ENCODE measurements at places on chromosomes 7 and 10.

GRCh38 chr10:14056610-14057332 is 274.0 kb downstream of the FRMD4A start:
- DNase-seq: no peak

GRCh38 chr7:50405221-50405620 is 44.9 kb downstream of the FIGNL1 start:
- no peak for DNase-seq

- DNase-seq: peak; percentile 8
These were observed 1246.6 kb upstream of the LRRN3 start for GRCh38 chr7:109844362-109844761.

DNA sequence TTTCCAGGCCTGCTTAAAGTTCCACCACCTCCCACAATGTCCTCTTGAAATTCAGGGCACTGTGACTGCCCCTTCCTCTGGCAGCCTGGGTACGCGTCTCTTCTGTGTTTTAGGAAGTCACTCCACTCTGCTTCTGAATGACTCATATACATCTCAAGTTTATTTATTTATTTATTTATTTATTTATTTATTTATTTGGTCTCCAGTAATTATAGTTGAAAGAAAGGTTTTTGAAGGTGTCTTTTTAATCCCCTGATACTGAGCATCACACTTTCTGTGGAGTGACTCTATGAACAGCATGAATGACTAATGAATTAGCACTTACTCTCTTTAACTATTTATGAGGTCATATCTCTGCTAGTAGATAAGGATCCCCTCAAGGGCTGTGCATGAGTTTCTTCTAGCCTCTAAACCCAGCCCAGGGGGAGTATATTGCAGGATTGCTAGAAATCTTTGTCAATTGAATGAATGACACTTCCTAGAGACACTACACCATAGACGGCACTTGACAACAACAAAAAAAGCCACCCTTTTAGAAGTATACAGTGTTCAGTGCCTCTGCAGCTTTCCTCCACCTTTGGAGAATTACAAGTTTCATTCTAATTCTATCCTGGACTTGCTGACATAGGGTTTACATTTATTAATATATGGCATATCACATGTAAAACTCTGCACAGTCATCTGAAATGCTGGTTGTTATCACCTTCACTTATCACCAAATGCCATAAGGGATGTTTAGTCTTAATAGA is 2.1 kb downstream of the MACC1 start:
- no peak for DNase-seq

- DNase-seq: no peak
These were observed 92.8 kb downstream of the MCU start for GRCh38 chr10:72784551-72785351.

GRCh38 chr10:54550016-54550415 is 251.0 kb downstream of the PCDH15 start:
- DNase-seq: no peak

DNA sequence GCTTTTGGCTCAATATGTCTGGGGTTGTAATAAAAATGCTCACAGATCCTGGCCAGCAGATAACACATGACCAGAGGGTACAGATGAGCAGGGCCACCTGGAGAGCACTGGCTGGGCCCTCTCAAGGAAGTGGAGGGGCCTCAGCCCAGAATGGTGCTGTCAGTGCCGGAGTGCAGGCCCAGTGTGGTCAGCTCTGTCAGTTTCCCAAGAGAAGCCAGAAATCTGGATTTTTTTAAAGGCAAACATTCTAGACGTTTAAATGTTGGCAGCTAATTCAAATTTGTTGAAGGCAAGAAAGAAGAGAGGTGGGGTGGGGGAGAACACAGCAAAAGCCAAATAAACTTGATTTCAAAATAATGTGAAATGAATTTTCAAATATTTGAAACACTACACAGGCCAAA is 2.0 kb downstream of the C10orf105 start:
- no peak for DNase-seq

- DNase-seq: no peak
These were observed 44.3 kb downstream of the MSRB2 start for GRCh38 chr10:23139677-23140076.

DNA sequence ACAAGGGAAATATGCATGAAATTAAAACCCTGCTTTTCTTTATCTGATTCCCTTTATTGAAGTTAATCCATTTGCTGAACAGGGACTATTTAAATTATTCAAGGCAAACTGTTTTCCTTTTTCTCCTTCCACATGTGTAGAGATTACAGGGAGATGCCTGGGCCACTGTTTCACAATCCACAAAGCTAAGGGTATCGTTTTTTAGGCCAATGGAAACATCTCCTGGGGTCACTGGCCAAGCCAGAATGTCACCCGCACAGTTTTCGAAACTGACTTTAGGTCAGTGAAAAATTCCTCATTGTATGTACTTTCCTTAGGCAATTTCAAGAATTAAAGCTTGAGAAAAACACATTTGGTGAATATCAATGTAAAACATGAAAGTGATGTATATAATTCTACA is 259.2 kb upstream of the BMPER start:
- no peak for DNase-seq

GRCh38 chr10:128186959-128187787 is 61.0 kb upstream of the MKI67 start:
- no peak for DNase-seq

DNA sequence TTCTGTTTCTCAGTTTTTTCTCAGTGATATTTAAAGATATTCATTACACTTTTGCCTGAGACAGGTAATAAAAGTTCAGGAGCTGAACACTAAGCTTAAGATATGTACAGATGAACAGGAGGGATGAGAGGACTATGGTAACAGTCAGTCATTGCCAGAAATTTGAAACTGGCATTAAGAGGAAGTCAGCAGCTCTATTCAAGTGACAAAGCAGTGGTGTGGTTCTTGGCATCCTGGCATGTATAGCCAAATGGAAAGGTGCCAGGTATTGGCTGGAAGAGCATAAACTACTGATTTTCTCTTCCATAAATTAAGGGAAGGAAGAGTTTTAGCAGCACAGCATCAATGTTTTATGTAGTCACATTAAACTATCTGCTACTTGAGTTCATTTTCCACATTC is 22.7 kb downstream of the HOXA1 start:
- peak; percentile 22 for DNase-seq

DNA sequence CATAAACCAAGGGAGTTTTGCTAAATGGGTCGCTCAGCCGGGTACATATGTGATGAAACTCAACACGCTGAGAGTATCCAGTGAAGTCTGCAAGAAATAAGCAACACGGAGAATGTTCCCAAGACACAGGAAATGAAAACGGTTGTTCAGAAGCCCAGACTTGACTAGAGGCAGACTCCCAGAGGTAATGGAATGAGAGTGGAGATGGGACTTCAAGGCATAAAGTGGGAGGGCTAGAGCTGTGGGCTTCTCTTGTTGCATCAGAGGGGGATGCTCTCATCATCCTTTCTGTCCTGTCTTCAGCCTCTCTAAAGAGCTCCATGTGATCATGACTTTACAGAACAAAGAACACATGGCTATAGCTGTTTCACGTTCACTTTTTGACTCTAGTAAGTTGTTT is 88.3 kb downstream of the BAMBI start:
- DNase-seq: no peak

- no peak for DNase-seq
These were observed 429.6 kb downstream of the ADRA2A start for GRCh38 chr10:111506266-111507034.

DNA sequence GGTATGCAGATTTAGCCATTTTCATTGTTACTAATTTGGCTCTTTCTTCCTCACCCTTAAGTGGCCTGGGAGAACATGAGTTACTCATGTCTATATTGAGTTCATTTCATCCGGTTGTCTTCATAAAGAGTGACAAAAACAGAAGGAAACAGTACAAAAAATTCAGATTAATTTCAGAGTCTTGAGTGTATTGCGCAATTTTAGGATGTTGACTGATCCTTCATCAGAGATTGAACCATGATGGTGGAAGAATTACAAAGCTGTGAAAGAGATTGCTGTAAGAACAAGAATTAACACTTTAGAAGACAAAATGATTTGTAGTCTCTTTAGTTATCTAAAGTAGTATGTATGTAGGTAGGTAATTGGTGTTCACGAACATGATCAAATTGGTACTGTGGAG is 194.0 kb upstream of the PPP1R3A start:
- no peak for DNase-seq

Data from LNCaP clone FGC (cell line).